ENCODE measurements at places on chromosomes 2 and 18.
A peak's percentile ranks its signal among the peaks of the same experiment; 100 is the strongest.

GRCh38 chr2:235979753-235980435, 188.3 kb downstream of the GBX2 start:
- no peak overlapping the region for H3K4me3 ChIP-seq
- no peaks in the 10 kb centered on the region for H3K27me3 ChIP-seq
- H3K27ac ChIP-seq, result no peak overlapping the region
- DNase-seq, result peak; percentile 40

DNA sequence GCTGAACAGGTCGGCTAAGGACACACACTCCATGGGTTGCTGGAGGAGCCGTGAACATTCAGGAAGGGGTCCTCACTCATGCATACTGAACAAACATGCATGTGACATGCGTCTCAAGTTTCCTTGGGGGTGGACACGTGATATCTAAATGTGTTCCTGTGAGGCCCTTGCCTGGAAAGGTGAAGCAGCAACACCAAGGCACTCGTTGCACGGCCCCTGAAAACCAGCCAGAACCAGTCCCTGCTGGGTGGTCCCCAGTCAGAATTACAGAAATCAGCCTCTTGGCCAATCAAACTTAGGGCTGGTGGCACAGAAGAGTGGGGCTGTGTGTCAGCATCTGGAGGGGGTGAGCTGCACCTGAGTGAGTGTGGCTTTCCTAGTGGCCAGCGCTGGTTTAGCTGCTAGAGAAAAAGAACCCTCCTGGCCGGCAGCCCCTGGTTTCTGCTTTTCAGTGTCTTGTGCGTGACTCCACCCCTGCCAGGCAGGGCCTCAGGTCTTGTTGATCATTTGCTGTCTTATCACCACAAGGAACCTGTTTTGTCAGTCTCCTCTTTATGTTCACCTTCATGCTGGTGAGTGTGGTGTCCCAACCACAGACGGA, 3.2 kb upstream of the AQP12B start:
- no peak for DNase-seq
- no peaks in the 10 kb centered on the region for H3K36me3 ChIP-seq
- H3K4me3 ChIP-seq, result no peak overlapping the region
- no peak overlapping the region for H3K27ac ChIP-seq
- no peaks in the 10 kb centered on the region for H3K4me1 ChIP-seq
- H3K27me3 ChIP-seq, result peaks cover 26% of the 10 kb centered on the region

DNA sequence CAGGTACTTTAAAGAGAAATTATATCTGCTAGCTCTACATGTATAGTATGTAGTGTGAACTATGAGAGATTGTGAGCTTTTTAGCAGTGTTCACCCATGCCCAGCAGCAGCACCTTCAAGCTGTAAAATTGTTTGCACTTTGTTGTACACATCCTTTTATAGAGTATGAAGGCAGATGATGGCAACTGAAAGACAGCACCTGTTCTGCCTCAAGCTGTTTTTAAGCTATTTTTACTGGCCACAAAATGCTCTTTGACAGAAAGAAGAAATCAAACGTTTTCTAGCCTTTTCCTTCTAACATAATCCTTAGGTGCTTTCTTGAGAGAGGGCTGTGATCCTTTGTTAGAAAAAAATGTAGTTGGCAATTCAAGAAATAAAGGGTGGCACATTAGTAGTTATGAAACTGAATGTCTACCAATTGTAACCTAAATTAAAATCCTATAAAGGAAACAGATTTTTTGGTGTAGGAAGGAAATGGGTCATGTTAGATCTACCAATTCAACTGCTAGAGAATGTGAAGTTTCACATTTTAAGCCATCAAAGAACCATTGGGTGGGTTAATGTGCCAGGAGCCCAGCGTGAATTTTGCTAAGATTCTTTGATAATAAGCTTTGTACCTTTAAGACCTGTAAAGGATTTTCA, 59.5 kb downstream of the R3HDM1 start:
- DNase-seq, result no peak
- H3K4me1 ChIP-seq, result peaks cover 4% of the 10 kb centered on the region
- no peaks in the 10 kb centered on the region for H3K27me3 ChIP-seq
- H3K4me3 ChIP-seq, result no peak overlapping the region
- H3K36me3 ChIP-seq, result peaks cover 2% of the 10 kb centered on the region

DNA sequence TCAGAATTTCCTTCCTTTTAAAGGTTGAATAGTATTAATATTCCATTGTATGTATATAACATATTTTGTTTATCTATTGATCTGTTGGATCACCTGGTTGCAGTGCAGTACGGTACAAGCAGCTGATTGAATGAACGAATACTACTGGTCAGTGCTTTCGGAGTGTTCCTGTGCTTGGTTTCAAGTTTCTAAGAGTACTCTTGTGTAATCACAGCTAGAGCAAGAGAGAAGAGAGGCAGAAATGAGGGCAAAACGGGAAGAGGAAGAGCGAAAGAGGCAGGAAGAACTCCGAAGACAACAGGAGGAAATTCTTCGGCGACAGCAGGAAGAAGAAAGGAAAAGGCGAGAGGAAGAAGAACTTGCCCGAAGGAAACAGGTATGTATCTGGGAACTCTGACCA, 40.3 kb upstream of the KCNJ13 start:
- H3K4me1 ChIP-seq, result no peaks in the 10 kb centered on the region
- peaks cover 36% of the 10 kb centered on the region for H3K36me3 ChIP-seq
- H3K27ac ChIP-seq, result no peak overlapping the region
- no peaks in the 10 kb centered on the region for H3K27me3 ChIP-seq
- H3K4me3 ChIP-seq, result no peak overlapping the region

DNA sequence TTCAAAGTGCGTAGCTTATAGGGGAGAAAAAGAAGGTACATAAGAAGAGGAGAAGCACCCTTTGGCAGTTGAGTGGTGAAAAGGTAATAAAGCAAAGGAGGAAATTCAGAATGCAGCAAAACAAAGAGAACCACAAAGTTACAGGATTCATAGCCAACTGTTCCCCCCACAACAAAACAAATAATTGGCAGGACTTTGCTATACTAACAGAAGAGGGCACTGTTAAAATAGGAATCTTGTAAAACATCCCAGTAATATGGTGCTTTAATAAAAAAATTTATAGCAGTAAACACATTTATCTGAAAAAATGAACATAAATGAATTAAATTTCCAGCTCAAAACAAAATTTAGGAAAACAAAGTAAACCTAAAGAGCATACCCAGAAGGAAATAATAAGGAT, 42.3 kb downstream of the R3HDM1 start:
- no peaks in the 10 kb centered on the region for H3K4me1 ChIP-seq
- no peak overlapping the region for H3K27ac ChIP-seq
- no peaks in the 10 kb centered on the region for H3K27me3 ChIP-seq
- DNase-seq, result no peak
- H3K36me3 ChIP-seq, result peaks cover 4% of the 10 kb centered on the region
